Adipocyte (in vitro differentiated cells): ENCODE measurements at places on chromosomes 12 and 14.
A peak's percentile ranks its signal among the peaks of the same experiment; 100 is the strongest.

GRCh38 chr14:24397639-24398292 is 1.0 kb upstream of the NYNRIN start:
- no peak for DNase-seq

GRCh38 chr12:64782191-64782876 is 23.1 kb upstream of the GNS start:
- DNase-seq, result no peak

- DNase-seq, result peak; percentile 77
Observed at GRCh38 chr12:102172436-102172835, 25.2 kb downstream of the PMCH start.

- no peak for DNase-seq
Observed at GRCh38 chr12:110565894-110566871, 16.9 kb downstream of the PPTC7 start.

- DNase-seq, result no peak
Observed at GRCh38 chr14:51069055-51069454, 25.9 kb downstream of the TRIM9 start.

DNA sequence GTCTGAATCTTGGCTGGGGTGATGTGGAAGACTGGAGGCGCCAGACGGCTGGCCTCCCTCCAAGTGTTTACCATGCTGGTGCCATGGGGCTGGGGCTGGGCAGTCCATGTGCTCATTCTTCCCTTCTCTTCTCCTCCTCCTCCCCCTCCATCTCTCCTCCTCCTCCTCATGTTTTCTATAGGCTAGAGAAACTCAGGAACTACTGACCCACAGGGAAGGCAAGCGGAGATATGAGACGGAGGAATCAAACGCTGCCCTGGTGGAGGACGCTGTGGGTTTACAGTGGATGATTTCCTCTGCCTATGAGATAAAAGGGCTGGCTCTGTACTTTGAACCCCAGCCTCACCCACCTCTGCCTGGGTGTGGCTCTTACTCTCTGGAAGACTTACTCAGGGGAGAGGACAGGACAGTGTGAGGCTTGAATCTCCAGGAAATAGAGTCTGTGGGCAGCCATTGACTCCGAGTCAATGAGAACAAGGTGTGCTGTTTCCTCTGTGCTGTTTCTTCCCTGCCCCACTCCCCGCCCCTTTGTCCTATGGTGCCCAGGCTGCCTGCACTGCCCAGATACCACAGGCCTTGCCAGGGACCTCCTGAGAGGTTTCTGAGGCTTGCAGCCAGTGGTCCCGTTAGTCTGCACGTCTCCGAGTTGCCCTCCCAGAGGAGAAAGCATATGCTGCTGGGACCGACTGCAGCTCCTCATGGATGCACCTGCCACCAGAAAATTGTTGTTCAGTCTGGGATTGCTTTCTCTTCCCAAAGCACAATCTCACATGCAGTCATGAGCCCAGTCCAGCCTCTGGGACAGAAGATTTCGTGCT is 132.6 kb upstream of the ARHGAP5 start:
- no peak for DNase-seq
